ENCODE measurements at places on chromosomes 3 and 15.

DNA sequence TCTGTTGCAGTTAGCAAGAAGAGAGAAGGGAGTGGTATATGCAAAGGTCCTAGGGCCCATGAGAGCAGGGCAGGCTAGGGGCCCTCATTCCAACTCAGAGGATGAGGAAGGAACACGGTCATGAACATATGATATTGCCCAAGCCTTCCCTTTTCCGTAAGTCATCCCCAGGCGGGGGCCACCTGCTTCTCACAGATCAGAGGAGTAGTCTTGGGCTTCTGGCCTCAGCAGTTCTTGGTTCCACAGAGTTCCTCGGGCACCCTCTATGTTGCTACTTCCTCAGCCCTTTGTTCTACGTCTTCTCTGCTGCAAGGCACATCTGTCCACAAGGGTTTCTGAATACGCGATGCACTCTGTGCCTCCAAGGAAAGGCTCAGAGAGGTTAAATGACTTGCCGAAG is 25.3 kb downstream of the EPHB3 start:
- no peak for DNase-seq

DNA sequence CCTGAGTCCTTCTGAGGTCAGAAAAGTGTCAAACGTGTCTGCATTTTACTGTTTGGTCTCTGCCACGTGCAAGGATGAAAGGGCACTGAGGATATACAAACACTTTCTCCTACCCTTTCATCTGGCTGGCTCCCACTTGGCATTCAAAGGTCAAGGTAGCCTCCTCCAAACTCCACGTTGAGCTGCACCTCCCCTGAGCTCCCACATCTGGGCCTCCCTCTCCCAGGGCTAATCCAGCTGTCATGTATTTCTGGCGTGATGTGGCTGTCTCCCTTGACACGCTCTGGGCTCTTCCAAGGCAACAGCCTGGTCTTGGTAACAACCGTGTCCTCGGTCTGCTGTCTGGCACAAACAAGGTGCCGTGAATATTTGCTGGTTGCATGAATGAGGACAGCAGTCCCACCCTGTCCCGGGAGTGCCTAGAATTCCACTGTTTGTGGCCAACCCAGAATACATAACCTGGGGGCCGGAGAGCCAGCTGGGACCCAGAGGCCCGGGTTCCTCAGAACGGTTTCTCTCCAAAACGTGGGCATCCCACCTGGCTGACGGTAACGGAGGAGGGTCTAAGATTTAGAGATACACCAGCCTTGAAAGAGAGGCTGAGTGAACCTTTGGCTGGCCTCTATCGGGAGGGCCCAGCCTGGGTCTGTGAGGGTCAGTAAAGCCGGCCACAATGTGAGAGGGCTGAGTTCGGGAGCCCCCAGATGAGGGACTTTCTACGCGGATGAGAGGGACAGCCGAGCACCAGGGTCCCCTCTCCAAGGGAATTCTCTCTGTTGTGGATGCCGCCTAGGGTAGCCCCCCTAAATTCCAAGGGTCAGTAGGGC is 767 bp downstream of the GLT8D1 start:
- no peak for DNase-seq

DNA sequence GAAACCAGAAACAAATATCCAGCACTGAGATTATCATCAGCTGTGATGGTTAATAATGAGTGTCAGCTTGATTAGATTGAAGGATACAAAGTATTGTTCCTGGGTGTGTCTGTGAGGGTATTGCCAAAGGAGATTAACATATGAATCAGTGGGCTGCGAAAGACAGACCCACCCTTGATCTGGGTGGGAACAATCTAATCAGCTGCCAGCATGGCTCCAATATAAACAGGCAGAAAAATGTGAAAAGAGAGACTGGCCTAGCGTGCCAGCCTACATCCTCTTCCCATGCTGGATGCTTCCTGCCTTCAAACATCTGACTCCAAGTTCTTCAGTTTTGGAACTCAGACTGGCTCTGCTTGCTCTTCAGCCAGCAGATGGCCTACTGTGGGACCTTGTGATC is 869.5 kb downstream of the SI start:
- DNase-seq, result no peak

- no peak for DNase-seq
Measured at GRCh38 chr3:49654176-49654825, 19.9 kb upstream of the APEH start.

DNA sequence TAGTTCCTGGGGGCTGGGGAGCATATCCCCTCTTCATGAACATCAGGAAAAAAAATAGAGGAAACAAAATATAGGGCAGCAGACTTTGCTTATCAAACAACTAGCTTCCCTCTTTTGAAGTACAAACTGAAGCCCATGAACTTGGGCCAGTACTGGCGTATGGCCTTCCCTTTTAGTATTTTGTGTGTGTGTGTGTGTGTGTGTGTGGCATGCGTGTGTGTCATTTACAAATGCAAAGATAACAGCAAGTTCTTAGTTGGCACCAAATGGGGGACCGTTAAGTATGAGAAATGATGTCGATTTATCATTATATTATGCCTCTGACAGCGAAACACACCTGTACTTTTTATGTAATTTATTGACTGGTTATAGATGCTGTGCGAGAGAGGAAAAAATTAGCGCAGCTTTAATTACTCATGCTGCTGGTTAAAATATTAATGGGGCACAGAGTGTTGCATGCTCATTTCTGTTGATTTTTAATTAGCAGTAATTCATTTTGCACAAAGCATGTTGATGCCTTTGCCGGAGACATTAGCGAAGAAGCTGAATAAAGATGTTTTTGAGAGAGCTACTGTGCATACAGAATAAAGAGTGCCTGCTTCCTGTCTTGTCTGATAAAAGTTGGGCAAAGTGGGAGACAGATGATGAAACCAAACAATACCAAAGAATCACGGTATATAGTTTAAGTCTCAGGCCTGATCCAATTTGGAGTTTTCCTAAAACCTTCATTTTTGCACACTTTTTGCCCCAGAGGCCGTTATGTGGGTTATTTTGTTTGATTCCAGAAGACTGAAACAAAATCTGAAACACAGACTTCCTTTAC is 297.1 kb downstream of the SATB1 start:
- no peak for DNase-seq

DNA sequence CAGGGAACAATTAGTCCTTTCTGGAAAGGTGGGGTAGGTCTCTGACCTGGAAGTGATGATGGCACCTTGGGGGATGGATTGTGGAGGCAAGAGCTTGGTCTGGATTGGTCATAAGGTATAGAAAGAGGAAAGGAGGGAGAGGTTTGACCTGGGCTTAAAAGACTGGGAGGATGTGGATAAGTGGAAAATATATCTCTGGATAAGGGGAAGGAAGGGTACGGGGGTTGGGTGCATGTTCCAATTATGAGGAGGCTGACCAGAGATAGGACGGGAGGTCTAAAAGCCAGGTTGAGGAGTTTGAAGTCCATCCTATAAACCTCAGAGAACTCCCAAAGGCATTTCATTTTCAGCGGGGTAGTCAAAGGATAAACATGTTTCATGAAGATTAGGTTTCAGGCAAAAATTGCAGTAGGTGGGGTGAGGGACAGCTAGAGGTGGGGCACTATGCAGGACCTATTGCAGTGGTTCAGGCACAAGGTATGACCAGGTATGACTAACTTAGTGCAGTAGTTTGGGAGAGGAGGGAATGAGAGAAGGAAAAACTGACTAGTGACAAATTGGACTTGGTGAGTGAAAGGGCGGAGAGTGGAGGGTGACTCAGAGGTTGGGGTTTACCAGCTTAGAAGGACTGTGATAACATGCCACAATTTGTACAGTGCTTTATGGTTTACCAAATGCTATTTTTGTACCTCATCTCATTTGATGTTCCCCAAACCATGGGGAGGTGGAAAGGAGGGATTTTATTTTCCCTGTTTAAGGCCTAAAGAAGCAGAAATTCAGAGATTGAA is 10.7 kb downstream of the PDE8A start:
- no peak for DNase-seq

GRCh38 chr3:196007744-196008335 is 74.0 kb downstream of the TFRC start:
- no peak for DNase-seq

DNA sequence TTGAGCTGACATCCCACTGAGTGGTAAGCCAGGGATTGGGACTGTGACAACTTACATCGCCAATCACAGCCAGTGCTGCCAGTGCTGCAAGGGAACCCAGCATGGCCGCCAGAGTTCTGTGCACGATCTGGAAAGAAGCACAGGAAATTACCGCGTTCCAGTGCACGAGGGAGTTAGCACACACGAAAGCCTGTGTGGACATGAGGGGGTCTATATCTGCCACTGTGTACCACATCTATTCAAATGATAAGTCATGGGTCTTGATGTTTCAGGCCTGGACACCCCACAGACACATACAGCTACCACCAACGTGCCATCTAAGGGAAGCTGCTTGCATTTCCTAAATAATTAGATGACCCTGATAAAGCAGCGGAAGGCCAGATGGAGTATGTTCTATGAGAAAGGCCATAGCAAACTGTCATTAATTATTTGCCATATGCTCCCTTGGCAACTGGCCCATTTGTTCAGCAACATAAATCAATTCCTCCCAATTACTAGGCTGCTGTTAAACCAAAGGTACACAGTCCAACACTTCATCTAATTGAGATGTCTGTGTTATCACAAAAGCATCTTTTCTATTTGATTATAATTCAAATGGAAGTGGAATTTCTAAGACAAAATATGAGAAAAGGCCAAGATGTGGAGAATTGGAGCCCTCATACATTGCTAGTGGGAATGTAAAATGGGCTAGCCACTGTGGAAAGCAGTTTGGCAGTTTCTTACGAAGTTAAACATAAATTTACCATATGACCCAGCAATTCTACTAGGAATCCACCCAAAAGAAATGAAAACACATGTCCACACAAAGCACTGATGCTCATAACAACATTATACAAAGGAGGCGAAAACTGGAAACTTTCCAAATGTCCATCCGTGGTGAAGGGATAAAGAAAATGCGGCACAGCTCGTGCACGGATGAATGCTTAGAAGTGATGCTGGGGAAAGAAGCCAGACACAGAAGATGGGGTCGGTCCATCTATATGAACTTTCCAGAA is 108.3 kb downstream of the OCA2 start:
- DNase-seq, result no peak

- DNase-seq, result no peak
Measured at GRCh38 chr15:82847703-82848102, 38.3 kb downstream of the WHAMM start.

DNA sequence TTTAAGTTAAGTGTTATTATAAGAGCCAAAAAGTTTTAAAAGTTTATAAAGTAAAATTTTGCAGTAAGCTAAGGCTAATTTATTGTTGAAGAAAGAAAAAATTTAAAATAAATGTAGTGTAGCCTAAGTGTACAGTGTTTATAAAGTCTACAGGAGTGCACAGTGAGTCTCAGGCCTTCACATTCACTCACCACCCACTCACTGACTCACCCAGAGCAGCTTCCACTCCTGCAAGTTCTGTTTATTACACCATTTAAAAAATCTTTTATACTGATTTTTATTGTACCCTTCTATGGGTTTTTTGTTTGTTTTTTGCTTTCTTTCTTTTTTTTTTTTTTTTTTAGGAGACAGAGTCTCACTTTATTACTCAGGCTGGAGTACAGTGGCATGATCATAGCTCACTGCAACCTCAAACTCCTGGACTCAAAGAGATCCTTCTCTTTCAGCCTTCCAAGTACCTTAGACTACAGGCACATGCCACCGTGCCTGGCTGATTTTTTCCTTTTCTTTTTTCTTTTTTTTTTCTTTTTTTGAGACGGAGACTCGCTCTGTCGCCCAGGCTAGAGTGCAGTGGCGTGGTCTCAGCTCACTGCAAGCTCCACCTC is 25.9 kb downstream of the CSTA start:
- DNase-seq, result no peak

GRCh38 chr3:133479895-133480669 is 80.2 kb downstream of the BFSP2 start:
- DNase-seq, result no peak

DNA sequence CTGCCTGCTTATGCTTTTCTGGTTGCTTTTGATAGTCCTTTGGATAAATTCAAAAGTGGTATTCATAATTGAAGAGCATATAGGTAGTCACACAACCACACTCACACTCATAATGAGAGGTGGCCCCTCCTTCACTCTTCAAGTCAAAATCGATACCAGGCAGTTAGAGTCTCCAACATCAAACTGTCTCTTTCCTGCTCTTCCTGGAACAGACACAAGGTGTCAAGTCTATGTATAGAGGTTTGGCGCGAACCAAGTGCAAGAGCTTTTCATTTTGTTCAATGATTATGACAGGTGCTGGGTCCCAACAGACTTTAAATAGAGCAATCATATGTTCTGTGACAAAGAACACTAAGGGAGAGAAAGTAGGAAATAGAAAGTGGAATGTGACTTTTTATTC is 29.9 kb upstream of the RGMA start:
- DNase-seq, result no peak

GRCh38 chr3:165192610-165193192 is 3.5 kb downstream of the SLITRK3 start:
- no peak for DNase-seq

DNA sequence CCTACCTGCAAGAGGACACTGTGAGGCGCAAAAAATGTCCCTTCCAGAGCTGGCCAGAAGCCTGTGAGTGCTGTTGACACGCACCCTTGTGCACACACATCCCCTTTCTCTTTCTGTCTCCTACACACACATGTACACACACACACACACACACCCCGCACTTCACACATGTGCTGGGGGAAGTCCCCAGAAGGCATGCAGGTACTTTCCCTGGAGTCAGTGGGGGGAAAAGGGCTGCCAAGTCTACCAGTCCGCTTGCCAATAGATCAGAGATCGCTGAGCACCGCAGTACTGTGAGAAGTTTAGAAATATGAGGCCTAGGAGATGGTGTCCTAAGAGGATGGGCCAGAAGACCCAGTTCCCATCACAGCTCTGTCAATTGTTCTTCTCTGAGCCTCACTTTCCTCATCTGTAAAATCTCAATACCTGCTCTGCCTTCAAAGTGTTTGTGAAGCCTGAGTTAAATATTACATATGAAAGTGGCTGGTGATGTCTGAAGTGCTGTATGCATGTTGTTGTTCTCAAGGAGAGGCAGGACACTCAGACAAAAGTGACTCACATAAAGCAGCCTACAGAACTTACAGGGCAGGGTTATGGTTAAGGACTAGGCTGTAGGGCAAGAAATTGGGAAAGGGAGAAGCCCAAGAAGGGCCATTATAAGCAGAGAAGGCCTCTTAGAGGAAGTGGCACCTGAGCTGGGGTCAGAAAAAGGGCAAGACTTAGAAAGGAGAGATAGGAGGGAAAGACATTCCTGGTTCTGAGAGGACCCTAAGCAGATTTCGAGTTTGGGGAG is 6.8 kb downstream of the IL17RE start:
- no peak for DNase-seq

Measured in substantia nigra (tissue), 51 donors.